ENCODE measurements at places on chromosomes 16 and 17.

- H3K4me3 ChIP-seq, result no peak overlapping the region
- DNase-seq, result no peak
- H3K27me3 ChIP-seq, result no peaks in the 10 kb centered on the region
- H3K36me3 ChIP-seq, result no peaks in the 10 kb centered on the region
Observed at GRCh38 chr16:81630635-81631031, 148.5 kb upstream of the PLCG2 start.

DNA sequence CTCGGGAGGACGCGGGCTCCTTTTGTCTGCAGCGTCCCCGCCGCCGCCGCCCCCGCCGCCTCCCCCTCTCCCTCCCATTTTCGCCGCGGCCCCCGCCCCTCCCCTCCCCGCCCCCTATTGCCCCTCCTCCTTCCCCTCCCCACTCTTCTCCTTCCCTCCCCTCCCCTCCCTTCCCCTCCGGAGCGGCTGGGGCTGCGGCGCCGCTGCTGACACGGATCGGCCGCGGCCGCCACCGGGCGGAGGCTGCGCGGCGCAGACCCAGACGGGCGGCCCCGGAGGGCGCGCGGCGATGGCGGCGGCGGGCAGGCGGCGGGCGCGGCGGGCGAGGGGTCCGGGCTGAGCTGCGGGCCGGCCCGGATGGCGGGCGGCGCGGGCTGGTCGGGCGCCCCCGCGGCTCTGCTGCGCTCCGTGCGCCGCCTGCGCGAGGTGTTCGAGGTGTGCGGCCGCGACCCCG, at the start of gene RAB11FIP4:
TSS of gene RAB11FIP4 (plus strand) at position 180 of the 454 bp plus-strand sequence. CDS start at position 358, 178 bp downstream.
- no peaks in the 10 kb centered on the region for H3K4me1 ChIP-seq
- H3K36me3 ChIP-seq, result no peaks in the 10 kb centered on the region
- peak within 1 kb of the TSS; percentile 41 for H3K4me3 ChIP-seq
- no peak within 1 kb of the TSS for H3K27ac ChIP-seq
- peak; percentile 34 for DNase-seq

DNA sequence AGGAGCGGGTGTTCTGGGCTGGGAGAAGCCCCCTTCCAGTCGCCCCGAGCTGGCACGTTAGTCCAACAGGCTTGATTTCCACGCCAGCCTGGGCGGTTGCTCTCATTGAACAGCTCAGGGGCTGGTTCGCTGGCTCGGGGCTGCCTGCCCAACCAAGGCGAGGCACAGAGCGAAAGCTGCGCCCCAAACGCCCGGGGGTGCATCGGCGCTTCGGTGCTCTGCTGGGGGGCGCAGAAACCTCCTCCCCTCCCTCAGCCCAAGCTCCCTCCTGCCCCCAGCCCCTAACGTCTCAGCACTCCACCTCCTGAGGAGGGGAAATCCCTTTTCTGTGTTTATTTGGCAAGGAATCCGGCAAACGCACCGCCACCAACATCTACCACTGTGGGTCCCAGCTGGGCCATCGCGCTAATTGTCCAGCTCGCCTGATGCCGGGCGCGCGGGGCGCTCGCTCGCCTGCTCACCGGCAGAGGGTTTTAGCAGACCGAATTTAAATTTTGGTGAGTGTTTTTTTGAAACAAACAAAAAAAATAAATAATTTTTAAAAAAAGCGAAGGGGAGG, 29.5 kb upstream of the RBFOX1 start:
- no peaks in the 10 kb centered on the region for H3K27me3 ChIP-seq
- H3K27ac ChIP-seq, result no peak overlapping the region
- H3K4me1 ChIP-seq, result no peaks in the 10 kb centered on the region
- no peak for DNase-seq

DNA sequence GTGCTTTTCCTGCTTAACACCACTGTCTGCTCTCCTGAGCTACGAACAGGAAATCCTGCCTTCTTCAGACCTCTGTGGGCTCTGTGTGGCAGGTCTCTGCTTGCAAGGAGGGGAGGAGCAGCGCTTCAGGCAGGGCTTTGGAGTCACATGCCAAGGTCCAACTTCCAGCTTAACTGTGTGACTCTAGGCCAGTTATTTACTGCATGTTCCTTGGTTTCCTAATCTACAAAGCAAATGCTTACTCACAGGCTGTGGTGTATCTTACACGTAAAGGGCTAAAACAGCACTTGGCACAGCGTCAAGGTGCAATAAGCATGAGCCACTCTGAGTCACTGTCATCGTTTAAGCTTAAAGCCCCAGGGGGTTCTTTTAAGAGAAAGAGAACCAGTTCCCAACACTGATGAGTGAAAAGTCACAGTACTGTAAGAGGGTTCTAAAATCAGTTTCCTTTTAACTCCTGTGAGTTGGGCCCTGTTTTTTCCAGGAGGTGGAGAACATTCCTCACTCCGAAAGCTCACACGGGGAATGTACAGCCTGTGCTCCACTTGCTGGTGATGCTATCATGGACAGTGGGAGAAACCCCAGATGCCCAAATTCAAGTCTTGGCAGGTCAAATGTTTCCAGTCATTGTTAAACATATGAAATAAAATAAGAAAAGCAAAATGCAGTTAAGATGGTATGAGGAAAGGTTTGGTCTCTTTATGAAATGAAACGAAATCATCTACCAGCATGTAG, 54.1 kb upstream of the BCAR1 start:
- peak overlapping the region; percentile 53 for H3K4me3 ChIP-seq
- peak; percentile 100 for DNase-seq
- H3K4me1 ChIP-seq, result peaks cover 28% of the 10 kb centered on the region
- no peaks in the 10 kb centered on the region for H3K27me3 ChIP-seq
- peak overlapping the region; percentile 99 for H3K27ac ChIP-seq
- no peaks in the 10 kb centered on the region for H3K36me3 ChIP-seq

DNA sequence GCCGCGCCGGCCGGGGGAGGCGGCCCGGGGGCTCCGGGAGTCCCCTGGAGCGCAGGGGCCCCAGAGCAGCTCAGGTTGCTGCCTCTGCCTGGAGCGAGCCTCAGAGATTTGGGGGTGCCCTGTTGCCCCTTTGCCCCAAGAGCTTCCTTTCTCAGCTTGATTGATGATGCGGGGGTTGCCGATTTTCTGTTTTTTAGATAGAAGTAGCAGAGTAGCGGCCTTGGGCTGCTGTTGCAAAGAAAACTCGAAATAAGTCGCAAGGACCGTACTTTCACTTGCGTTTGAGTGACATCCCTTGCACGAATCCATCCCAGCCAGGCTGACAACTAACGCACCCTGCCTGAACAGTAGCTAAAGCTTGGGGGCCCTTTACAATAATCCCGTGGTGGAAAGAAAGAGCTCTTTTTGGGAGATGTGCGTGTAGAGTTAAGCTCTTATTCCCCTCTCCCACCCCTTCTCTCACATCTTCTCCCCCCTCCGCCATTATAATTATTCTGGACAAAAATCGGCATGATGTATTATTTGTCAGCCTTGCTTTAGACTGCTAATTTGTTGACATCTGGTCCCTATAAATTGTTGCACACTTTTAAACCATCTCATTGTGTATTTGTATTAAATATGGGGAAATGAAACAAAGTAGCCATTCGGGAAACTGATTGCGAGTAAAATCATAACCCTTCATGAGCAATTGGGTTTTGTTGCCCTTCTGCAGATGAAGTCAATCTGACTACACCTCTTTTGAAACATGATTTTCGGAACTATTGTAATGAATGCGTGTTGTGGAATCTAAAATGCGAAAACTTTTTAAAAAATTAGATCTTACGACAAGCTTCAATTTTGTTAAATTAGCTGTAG, 873 bp downstream of the USP10 start:
- no peaks in the 10 kb centered on the region for H3K36me3 ChIP-seq
- H3K27ac ChIP-seq, result peak overlapping the region; percentile 50
- peak; percentile 61 for DNase-seq
- H3K4me3 ChIP-seq, result peak overlapping the region; percentile 91
- H3K4me1 ChIP-seq, result 0 out of 2 replicates have a peak, but pooled peaks cover 7% of the 10 kb centered on the region
- no peaks in the 10 kb centered on the region for H3K27me3 ChIP-seq

DNA sequence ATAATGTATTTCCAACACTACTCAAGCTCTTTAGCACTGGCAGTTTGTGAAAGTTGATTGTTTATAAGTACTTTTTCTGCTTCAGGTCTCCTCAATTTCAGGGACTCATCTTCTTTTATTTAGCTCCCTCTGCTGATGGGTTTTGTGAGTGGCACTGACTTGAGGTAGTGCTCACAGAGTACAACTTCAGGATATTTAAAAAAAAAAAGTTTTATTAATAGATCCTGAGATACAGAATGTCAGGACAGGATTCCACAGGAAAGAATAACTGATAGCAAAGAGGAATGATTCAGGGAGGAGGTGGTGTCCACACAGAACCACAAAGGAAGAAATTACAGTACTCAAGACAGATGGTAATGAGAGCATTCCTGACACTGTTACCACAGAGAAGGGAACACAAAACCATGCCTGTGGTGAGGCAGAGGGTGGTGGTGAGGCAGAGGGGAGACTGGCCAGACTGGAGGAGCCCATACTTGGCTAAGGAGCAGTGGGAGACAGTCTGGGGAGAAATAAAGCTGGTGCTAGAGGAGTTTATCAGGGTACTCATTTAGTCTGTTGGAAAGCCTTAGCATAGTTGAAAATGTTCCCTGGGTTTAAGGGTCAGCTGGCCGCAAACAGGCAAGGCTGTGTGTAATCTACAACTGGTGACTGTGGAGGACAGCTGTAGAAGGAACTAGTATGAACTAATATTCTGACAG, 63.7 kb downstream of the SPAG9 start:
- peak; percentile 92 for DNase-seq
- no peaks in the 10 kb centered on the region for H3K27me3 ChIP-seq
- peak overlapping the region; percentile 85 for H3K27ac ChIP-seq
- peak overlapping the region; percentile 50 for H3K4me3 ChIP-seq
- peaks cover 35% of the 10 kb centered on the region for H3K4me1 ChIP-seq

DNA sequence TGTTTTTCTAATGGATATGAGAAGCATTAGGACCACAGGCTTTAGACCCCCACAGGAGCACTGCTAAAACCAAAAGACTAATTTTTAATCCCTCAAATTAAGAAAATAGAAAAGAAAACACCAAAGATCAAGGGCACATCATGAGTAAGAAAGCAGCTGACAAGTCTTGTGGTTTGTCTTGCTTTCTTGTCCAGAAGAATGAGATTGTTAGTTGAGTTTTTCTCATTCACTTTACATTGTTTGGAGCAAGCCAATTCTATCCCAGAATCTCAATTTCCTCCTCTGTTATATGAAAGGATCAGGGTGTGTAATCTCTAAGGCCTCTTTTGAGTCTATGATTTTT, 899.0 kb downstream of the KCNJ2 start:
- no peaks in the 10 kb centered on the region for H3K36me3 ChIP-seq
- no peaks in the 10 kb centered on the region for H3K27me3 ChIP-seq
- no peak overlapping the region for H3K4me3 ChIP-seq

- no peaks in the 10 kb centered on the region for H3K27me3 ChIP-seq
- H3K27ac ChIP-seq, result no peak overlapping the region
- no peak overlapping the region for H3K4me3 ChIP-seq
Observed at GRCh38 chr16:82396509-82396908, 226.5 kb upstream of the MPHOSPH6 start.

- H3K4me3 ChIP-seq, result peak overlapping the region; percentile 87
- H3K27ac ChIP-seq, result peak overlapping the region; percentile 86
Observed at GRCh38 chr17:60134396-60135150, 15.2 kb upstream of the CA4 start.

DNA sequence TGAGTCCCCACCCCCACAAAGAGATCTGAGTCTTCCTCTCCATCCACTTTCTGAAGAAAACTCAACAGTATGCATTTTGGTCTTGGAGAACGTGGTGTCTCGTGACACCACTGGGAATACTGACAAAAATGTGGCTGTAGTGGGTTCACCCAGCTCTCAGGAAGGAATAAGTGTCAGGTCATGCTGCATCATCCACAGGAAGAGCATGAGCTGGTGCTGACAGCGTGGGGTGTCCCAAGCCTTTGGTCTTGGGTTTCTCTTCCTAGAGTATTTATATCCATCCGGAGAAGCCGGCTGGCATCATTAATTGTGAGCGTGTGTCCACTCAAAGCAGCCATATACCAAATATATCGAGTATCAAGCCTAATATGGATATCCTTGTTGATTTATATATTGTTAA, 55.9 kb downstream of the C17orf67 start:
- H3K4me3 ChIP-seq, result no peak overlapping the region
- DNase-seq, result peak; percentile 85
- H3K36me3 ChIP-seq, result no peaks in the 10 kb centered on the region
- peak overlapping the region; percentile 1 for H3K27ac ChIP-seq
- peaks cover 21% of the 10 kb centered on the region for H3K4me1 ChIP-seq

- no peak overlapping the region for H3K27ac ChIP-seq
- H3K4me3 ChIP-seq, result no peak overlapping the region
- DNase-seq, result no peak
- H3K36me3 ChIP-seq, result no peaks in the 10 kb centered on the region
- H3K27me3 ChIP-seq, result no peaks in the 10 kb centered on the region
Observed at GRCh38 chr16:11384956-11385586, 39.8 kb downstream of the RMI2 start.

GRCh38 chr16:69169051-69169450, 17.9 kb upstream of the SNTB2 start:
- H3K36me3 ChIP-seq, result peaks cover 13% of the 10 kb centered on the region
- no peak for DNase-seq
- H3K27me3 ChIP-seq, result no peaks in the 10 kb centered on the region
- H3K4me1 ChIP-seq, result peaks cover 51% of the 10 kb centered on the region
- no peak overlapping the region for H3K27ac ChIP-seq

DNA sequence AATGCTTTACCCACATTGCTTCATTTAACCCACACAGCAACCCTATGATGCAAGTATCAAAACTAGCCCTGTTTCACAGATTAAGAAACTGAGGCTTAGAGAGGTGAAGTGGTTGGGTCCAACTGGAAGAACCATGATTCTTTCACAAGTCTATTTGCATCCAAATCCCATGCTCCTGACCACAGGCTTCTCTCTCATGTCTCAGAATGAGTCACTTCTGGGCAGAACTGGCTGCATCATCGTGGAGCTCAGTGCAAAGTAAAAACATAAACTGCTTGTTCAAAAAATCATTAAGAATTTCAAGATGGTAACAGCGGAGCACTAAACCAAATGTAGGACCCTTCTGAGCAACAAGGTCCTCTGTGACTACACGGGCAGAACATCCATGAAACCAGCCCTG, 20.2 kb upstream of the CES1 start:
- H3K27me3 ChIP-seq, result no peaks in the 10 kb centered on the region
- no peak overlapping the region for H3K27ac ChIP-seq
- H3K36me3 ChIP-seq, result no peaks in the 10 kb centered on the region
- peak; percentile 72 for DNase-seq
- no peak overlapping the region for H3K4me3 ChIP-seq
- no peaks in the 10 kb centered on the region for H3K4me1 ChIP-seq

DNA sequence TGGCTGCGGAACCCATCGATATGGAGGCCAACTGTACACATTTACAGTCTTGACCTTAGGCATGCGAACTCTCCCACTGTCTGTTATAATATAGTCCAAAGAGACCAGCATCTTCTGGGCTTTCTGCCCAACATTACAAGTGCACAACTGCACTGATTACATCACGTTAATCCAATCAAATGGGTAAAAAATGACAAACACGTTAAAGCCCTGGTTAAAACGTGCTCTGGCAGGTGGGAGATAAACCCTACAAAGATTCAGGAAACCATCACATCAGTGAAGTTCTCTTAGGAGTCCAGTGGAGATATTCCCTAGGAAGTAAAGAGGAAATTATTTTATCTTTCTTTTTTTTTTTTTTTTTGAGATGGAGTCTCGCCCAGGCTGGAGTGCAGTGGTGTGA, 23.7 kb upstream of the XYLT2 start:
- H3K36me3 ChIP-seq, result no peaks in the 10 kb centered on the region
- no peak for DNase-seq
- H3K4me1 ChIP-seq, result no peaks in the 10 kb centered on the region
- no peaks in the 10 kb centered on the region for H3K27me3 ChIP-seq
- H3K27ac ChIP-seq, result no peak overlapping the region
